ENCODE measurements at places on chromosomes 6 and 20.
A peak's percentile ranks its signal among the peaks of the same experiment; 100 is the strongest.

DNA sequence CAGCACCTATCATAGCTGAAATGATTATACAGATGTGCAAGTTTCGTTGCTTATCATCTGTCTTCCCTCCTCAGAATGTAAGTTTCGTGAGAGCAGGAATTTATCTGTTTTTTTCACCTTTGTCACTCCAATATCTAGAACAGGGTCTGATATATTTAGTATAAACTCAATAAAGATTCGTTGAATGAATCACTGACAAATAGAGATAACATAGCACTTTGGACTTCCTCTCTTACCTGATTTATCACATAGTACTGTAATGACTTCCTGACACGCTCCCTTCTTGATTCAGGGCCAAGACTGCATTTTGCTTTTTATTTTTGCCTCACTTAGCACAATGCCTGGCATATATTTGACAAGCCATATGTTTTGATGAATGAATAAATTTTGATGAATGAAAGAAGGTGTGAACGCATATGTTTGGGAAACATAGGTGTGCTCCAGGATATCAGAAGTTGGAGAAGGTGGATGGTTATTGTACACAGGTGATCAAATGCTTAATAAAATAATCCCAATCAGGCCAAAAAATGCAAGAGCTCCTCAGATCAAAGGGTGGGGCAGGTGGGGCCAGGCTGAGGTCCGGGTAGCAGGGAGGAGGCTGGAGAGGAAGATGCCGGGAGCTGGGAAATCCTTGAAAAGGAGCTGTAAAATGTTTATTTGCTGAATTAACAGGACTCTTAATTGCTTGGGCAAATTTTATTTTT lies 33.0 kb downstream of the PIM1 start:
- no peak overlapping the region for H3K4me3 ChIP-seq
- H3K36me3 ChIP-seq: no peaks in the 10 kb centered on the region
- DNase-seq: no peak
- H3K27me3 ChIP-seq: peaks cover 16% of the 10 kb centered on the region

DNA sequence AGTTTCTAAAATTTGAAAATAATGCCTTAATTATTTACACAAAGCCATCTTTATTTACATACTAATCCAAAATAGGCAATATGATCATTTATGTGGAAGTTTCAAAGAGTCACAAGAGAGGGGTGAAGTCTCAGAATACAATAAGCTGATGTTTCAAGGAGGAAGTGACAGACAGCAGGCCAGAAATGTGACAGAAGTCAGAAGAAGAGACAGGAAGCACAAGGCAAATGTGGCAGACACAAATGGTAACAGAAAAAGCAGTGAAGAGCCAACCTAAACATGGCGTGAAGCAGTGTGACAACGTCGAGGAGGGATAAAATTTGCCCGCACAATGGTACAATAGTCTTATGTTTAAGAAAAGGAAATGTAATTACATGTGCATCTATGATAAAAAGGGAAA lies 59.8 kb downstream of the SHPRH start:
- DNase-seq: no peak
- peaks cover 39% of the 10 kb centered on the region for H3K36me3 ChIP-seq
- H3K4me1 ChIP-seq: peaks cover 5% of the 10 kb centered on the region
- H3K4me3 ChIP-seq: no peak overlapping the region
- no peaks in the 10 kb centered on the region for H3K27me3 ChIP-seq

DNA sequence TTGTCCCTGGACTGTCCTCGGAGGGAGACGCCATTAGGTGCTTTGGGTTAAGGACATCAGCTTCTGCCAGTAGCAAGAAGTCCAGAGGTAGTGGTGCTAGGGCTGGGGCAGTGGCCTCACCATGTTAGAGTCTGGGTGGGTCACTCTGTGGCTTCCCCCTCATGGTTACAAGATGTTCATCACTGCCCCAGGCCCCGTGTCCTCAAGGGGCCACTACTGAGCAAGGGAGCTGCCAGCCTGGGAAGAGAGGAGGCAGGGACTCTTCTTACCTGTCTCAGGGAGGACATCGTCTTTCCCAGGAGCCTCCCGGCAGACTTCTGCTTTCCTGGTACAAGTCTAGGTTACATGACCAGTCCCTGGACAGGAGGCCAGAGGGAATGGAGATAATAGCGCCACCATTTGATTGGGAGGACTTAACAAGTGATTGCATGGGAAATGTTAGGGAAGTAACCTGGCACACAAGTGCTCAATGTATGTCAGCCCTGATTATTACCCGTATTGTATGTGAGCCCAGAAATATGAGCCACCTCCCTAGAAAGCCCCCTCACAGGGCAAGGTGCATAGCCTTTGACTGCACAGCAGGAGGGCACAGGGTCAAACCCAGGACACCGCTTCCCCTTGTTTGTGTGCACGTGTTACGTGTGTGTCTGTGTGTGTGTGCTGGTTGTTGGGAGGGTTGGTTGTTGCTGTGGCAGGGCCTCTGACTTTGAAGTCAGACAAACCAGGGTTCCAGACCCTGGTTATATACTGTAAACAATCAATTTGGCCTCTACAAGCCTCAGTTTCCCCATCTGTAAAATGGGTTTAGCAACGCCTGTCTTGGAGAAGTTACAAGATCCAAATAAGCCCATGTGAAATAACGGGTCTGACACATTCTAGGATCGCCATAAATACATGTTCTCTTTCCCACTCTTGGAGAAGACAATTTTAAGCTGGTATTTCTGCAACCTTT lies 30.0 kb downstream of the SIRPA start:
- H3K27ac ChIP-seq: no peak overlapping the region
- no peaks in the 10 kb centered on the region for H3K27me3 ChIP-seq
- H3K4me3 ChIP-seq: no peak overlapping the region
- no peaks in the 10 kb centered on the region for H3K36me3 ChIP-seq
- H3K4me1 ChIP-seq: no peaks in the 10 kb centered on the region

- H3K27ac ChIP-seq: no peak overlapping the region
- no peaks in the 10 kb centered on the region for H3K4me1 ChIP-seq
- H3K36me3 ChIP-seq: peaks cover 41% of the 10 kb centered on the region
- DNase-seq: no peak
- H3K27me3 ChIP-seq: no peaks in the 10 kb centered on the region
- no peak overlapping the region for H3K4me3 ChIP-seq
These were observed 52.7 kb upstream of the TMEM181 start for GRCh38 chr6:158507174-158507573.

DNA sequence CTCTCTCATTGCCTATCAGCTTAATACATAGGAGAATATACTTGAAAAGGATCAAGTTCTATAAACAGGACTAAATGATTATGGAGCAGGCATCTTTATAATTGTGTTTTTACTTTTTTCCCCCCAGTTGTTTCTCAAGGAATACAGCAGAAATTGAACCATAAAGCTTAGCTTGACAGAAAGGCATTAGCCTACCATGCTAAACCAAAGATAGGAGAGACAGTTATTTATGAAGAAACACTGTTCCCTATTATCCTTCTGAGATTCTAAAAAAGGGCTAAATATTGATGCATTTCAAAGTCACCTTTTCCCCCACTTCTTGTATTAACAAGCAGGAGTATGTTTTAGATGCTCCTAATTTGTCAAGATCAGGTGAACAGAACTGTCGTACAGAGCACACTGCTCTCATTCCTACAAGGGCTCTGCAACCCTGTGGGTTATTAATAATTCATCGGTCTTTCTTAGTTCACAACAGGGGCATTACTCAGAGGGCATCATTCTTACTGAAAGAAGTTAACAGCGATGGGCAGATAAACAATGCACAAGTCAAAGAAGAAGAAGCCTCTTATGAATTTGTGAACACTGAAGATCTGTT lies 38.7 kb downstream of the PRKN start:
- H3K27me3 ChIP-seq: no peaks in the 10 kb centered on the region
- H3K27ac ChIP-seq: no peak overlapping the region
- H3K36me3 ChIP-seq: peaks cover 6% of the 10 kb centered on the region
- no peak for DNase-seq

DNA sequence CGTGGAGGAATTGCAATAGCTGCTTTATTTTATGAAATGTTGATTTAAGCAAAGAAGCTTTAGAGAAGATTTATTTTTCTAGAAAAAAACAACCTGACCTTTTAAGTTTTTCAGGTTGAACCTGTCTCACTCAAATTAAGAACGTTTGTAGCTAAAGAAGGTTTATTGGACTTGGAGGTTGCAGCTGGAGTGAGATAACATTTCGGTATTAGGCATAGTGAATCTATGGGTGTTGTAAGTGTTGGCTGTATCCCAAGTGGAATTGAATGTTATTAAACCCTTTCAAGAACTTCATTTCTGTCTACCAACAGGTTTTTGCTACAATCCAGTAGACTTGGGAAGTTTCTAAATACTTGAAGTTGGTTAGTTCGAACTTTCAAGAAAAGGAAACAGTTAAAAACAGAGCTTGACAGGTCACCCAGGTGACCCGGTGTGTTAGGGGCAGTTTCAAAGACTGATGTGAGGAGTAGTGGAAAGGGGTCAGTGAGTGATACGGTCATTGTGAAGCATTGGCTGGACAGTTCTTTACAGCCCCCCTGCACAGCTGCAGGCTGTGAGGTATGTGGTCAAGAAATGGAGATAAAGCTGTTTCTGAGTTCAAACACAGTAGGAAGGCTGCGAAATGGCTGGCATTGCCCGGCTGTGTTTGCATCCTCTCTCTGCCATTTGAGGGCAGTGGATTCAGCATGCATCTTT lies 2.4 kb upstream of the TBCC start:
- H3K27me3 ChIP-seq: no peaks in the 10 kb centered on the region
- peak overlapping the region; percentile 100 for H3K4me3 ChIP-seq
- DNase-seq: no peak
- peak overlapping the region; percentile 88 for H3K27ac ChIP-seq
